ENCODE measurements at places on chromosomes 5 and 9.

DNA sequence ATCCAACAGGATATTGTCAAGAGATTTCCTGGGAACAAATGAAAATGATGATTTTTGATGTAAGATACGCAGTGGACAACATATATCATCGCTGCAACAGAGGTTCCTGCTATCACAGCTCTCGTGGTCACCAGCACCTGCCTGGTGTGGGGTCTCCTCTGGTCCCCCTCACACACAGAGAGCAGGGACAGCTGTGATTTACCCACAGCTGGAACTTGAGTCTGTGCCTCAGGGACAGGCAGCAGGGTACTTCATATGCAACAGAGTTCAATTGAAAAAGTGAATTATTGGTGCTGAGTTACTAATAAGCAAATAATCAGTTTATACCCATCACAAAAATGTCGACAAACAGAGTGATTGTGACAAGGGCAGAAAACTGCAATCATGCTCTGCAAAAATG, 93.4 kb downstream of the LMX1B start:
- DNase-seq, result no peak

DNA sequence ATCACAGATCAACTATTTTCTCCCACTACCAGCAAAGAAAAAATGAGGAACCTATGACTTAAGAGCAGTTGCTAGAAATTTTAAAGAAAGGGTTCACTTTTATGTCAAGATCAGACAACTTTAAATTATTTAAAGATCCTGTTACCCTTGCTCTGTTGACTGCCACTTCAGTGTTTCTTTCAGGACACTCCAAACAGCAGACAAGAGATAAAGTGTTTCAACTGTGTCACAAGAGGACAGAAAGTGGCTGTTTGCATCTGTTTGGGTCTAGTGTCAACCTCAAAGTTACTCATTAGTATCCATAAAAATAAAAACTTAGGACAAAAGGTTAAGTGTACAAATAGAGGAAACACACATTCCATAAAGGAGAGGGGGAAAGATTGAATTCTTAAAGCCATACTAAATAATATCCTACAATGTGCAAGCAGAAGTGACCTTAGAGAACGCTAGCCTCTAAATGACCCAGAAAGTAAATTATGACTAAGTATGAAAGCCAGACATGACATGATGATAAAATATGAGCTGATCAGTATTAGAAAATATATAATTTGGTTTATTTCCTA, 24.9 kb downstream of the HMGCS1 start:
- no peak for DNase-seq

- no peak for DNase-seq
Measured at GRCh38 chr9:124786881-124787573, 10.1 kb downstream of the OLFML2A start.

- no peak for DNase-seq
Measured at GRCh38 chr5:132488590-132488989, 2.0 kb downstream of the IRF1 start.

DNA sequence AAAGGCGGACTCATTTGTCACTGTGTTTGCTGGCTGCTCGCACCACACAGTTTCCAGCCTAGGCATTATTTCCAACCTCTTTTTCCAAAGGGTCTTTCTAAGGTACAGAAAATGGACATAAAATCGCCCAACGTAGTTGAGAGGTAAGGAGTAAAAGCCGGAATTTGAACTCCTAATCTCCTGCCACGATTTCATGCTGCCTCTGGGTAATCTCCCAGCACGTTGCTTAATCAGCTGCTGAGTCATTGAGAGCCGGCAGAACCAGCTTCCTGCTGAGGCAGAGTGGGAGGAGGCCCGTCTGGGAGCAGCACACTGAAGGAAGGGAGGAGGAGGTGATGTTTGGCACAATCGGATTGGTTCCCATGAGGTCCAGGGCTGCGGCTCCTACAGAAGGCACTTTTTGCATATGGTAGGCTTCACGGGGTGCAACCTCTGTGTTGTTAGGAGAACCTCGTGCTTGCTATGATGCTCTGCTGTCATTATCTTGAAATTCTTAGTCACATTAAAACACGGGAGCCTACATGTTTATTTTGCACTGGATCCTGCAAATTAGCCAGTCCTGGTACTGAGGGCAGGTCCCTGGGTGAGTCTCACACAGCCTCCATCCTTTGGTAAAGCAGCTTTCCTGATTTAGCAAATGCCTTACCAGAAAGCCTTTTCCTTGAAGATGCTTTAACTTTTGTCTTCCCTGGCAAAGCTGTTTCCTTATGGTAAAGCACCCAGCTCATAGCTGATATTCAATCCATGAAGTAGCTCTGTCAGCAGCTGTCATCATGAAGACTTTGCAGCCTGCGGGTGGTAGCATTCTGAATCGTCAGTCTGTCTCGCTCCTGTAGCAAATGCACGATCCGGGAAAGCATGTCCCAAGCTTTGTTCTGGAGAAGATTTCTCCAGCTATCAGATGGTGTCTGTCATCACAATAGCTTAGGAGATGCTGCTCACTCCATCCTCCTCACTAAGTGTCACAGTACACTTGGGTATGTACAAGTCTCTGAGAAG, 191.6 kb upstream of the MSX2 start:
- DNase-seq, result peak; percentile 22

DNA sequence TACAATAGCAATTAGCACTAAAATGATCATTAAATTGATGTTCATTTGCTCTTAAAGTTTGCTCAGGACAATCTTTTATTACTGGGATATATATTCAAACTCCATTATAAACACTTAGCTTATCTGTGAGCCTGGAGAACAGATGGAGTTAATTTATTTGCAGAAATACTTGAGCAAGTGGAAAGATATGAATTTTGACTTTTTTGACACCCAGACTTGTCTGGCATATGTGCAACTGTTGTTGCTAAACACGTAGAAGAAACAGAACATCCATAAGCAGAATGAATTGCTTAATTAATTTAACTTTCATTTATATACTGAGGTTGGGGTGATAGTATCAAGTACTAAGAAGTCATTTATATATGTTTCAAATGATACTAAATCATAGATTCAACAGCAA, 820.7 kb upstream of the TYRP1 start:
- no peak for DNase-seq

DNA sequence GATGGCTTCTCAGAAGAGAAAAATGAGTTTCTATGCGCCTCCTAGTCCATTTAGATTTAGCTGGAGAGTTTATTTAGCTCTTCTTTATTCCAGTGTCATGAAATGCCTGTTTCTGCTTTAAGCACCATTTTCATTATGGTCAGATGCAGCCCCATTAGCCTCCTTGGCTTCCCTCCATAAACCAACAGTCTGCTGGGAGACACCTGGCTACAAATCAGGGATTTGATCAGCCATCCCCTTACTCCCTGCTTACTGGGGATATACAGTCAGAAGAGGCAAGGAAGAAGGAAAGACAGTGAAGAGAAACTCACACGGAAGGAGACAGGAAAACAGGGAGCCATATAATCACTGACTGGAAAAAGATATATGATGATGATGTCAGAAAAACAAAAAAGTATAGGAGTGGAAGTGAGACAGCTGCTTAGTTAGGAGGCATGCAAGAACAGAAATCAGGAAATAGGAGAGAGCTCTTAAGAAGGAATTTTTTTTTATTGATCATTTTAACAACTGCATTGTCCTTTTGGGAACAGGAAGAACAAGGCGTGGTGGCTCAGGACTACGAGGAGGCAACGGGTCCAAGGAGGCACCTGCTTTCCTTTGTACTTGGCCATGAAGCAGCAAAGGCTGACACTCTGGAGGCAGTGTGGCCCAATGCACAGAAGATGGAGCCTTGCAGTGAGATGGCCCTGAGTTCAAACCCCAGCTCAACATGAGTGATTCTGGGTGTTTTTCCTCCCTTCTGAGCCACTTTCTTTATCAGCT, 56.1 kb downstream of the MED27 start:
- DNase-seq, result no peak

GRCh38 chr5:41924526-41924871, 582 bp upstream of the FBXO4 start:
- DNase-seq, result no peak

DNA sequence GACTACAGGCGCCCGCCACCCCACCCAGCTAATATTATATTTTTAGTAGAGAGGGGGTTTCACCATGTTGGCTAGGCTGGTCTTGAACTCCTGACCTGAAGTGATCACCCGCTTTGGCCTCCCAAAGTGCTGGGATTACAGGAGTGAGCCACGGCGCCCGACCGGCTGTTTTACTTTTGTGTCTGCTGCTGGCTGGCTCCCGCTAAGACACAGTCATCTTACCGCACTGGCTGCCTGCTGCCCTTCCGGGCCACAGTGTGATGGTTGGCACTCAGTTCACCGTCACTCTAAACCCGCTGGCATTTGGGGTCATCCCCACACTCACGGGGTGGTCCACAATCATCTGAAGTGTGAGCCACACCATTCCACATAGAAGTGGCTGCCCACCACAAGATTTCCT, 93.7 kb downstream of the WDR41 start:
- DNase-seq, result no peak

DNA sequence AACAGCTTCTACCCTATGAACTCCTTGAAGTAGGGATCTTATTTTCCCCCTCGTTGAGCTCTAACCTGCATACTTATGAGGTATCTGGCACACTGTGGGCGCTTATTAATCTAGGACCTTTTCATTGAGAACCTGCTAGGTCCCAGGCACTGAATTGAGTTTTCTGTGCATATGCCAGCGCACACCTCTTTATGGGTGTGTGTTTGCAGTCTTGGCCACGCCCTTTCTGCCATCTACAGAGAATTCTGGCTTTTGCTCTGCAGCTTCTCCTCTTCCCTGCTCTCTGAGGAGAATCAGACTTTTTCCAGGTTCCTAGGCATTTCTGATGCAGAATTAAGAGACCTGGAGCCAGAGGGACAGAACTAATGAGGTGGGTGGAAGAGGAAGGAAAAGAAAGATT, 25.4 kb upstream of the SSBP2 start:
- DNase-seq, result no peak

DNA sequence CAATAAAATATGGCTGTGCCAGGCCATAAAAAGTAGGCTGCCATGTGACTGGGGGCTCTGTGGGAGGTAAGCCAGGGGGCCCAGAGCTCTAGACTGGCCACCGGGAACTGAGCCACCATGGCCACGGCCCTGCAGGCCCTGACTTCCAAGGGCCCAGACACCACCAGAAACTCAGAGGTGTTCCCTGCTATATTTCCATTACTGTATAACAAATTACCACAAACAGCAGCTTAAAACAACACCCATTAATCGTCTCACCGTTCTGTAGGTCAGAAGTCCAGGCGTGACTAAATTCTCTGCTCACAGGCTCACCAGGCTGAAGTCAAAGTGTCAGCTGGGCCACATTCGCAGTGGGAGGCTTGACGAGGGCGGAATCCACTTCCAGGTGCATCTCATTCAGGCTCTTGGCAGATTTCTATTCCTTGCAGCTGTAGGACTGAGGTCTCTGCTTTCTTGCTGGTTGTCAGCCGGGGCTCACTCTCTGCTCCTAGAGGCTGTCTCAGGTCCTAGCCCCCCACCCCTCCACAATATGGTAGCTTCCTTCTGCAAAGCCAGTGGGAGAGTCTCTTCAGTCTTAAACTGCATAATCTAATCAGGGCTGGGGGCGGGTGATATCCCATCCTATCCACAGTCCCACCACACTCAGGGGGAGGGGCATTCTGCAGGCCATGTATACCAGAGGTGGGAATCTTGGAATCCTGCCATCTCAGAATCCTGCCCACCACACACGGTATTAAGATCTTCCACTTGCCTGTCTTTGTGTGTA, 125.4 kb downstream of the C5orf15 start:
- DNase-seq, result no peak

GRCh38 chr9:130023144-130023787, 19.7 kb downstream of the FNBP1 start:
- no peak for DNase-seq

DNA sequence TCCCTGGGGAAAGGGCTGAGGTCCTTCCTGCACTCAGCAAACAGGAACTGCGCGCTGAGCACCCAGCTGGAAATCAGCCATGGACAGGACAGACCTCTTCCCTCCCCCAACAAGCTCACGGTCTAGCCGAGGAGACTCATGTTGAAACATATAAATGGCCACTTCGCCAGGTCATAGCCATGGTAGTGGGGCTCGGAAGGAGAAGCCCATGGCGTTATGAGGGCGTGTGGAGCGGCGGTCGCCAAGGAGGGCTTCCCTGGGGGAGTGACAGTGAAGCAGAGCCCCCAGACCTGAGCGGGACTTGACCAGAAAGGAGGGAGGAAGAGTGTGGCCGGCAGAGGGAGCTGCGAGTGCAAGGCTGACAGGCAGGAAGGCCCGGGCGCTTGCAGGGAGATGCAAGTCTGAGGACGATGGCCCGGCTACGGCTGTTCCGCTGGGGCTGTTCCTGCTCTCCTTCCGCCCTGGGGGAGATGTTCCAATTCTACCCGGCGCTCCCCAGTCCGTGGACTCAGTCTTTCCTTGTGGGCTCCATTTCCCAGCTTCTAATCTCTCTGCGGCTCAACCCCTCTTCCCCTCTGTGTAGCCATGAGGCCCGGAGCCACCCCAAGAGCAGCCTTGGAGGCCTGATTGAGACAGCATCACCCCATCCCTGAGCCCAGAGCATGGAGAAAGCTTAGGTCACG, 43.9 kb upstream of the PRRC2B start:
- DNase-seq, result peak; percentile 88

- DNase-seq, result no peak
Measured at GRCh38 chr5:181138258-181138657, 7.3 kb upstream of the OR2V1 start.

DNA sequence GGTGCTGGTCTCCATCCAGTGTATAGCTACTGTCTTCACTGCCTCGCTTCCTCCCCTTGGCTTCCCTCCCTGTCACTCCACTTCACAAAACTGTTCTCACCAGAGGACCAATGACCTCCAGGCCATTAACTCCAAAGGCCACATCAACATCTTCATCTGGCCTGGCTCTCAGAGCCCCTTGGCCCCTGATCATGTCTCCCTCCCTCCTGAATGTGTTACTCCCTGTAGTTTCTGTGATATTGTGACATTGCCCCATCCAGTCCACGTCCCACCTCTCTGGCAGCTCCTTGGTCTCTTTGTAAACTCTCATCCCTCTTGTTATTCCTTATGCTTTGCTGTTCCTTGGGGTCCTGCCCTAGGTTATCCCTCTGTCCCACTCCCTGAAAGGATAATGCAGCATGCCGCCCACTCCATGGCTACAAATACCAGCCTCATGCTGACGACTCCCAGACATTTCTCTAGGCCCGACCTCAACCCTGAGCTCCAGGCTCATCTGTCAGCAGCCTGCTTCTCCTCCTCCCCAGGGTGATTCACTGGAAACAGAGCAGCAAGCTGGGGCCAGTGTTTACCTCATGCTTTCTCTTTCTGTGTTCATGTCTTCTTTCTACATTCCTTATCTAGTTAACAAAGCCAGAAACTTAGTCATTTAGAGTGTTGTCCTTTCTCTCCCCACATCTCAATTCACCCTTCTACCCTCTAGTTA, 312.2 kb downstream of the SPOCK1 start:
- no peak for DNase-seq

- no peak for DNase-seq
Measured at GRCh38 chr9:102038006-102038405, 299.6 kb upstream of the GRIN3A start.

- no peak for DNase-seq
Measured at GRCh38 chr5:116370886-116371285, 203.7 kb downstream of the SEMA6A start.

DNA sequence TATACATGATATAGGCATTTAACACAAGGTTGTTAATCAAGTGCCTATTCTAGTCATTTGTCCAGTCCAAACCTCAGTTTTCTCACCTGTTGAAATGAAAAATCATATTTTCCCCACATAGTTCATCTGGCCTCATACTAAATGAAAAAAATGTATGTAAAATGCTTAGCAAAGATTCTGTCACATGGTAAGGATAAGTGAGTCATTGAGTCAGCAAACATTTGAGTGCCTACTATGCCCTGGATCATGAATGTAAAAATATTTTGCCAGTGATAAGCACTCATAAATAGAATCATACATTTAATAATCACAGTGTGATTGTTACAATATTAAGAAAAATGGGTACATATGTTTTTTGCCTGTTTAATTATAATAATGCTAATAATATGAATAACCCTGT, 181.2 kb upstream of the PAPPA start:
- no peak for DNase-seq

All from neural crest cell (in vitro differentiated cells).